Psoas muscle (tissue), 8 donors: ENCODE measurements at places on chromosomes 4 and X. TPM values are rescaled to one million over a fixed set of nuclear protein-coding genes. Genes with fewer than 3 reads are reported as not detected.
A peak's percentile ranks its signal among the peaks of the same experiment; 100 is the strongest.

Gene GABRE
- total RNA-seq, result 3.8 TPM

DNA sequence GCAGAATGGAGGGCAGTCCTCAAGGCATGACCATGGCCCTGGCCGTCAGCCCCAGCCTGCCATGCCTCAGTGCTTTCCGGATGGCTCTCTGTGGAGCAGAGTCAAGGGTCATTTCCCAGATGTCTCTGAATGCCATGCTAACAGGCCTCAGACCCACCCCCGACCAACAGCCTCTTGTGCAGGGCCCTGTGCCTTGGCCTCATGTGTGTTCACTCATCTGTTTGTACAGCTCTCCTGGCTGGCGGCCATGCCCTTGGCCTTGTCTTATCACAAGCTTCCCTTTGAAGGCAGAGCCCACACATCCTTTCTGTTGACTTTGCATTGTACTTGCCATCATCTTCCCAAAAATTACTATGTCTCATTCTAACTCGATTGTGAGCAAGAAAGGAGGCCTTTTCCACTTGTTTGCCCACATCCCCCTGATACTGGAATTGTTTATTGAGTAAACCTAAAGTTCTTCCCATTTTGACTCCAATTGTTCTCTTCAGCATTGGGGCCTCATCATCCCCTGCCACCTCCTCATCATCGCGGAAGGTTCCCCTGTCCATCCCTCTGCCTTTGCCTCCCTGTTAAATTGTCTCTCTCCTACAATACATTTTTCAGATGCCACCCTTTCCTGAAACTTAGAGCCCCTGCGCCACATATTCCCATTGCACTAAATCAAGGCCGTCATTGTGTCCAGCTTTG lies 6.3 kb downstream of the CA5B start:
- DNase-seq, result no peak
- no peaks in the 10 kb centered on the region for H3K4me1 ChIP-seq
- H3K36me3 ChIP-seq, result no peaks in the 10 kb centered on the region
- no peak overlapping the region for H3K4me3 ChIP-seq

DNA sequence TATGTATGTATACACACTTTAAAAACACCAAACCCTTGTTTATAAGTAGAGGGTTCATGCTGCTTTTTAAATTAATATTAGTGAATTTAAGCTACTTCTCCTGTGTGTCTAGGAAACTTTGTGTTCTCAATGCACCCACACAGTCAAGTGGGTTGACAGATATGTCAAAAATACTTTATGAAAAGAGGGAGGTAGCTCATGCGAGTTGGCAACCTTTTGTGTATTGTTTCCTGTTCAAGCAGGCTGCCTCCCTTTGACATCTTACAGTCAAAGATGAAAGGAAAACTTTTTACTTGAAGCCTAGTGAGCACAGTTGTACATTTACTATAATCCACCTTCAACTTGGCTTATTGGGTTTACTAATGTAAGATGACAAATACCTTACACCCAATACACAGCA lies 218.4 kb downstream of the KLHL13 start:
- H3K27ac ChIP-seq, result no peak overlapping the region
- no peak for DNase-seq
- no peaks in the 10 kb centered on the region for H3K36me3 ChIP-seq
- H3K27me3 ChIP-seq, result no peaks in the 10 kb centered on the region
- H3K4me1 ChIP-seq, result no peaks in the 10 kb centered on the region

DNA sequence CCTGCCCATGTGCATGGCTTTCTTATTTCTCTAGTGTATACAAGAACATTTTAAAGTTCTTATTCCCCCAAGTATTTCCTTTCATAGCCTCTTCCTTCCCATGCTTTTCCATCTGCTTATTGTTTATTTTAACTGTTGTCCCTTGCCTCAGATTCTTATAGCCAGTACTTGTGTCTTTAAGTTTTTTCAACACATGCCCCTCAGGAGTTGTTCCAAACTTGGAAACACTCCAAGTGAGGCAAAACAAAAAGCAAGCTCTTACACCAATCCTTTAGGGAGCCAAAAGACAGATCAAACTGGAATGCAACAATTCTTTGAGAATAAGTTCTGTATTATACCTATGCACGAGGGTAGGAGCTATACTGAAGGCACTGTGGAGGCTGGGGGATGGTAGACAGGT lies 222.0 kb upstream of the STK26 start:
- DNase-seq, result no peak
- peaks cover 3% of the 10 kb centered on the region for H3K4me1 ChIP-seq
- H3K27ac ChIP-seq, result no peak overlapping the region
- no peaks in the 10 kb centered on the region for H3K27me3 ChIP-seq
- H3K36me3 ChIP-seq, result no peaks in the 10 kb centered on the region

GRCh38 chr4:175770555-175770954 lies 41.5 kb downstream of the GPM6A start:
- H3K27me3 ChIP-seq, result no peaks in the 10 kb centered on the region
- DNase-seq, result no peak
- no peak overlapping the region for H3K27ac ChIP-seq
- no peaks in the 10 kb centered on the region for H3K4me1 ChIP-seq
- H3K4me3 ChIP-seq, result peak overlapping the region; percentile 53

DNA sequence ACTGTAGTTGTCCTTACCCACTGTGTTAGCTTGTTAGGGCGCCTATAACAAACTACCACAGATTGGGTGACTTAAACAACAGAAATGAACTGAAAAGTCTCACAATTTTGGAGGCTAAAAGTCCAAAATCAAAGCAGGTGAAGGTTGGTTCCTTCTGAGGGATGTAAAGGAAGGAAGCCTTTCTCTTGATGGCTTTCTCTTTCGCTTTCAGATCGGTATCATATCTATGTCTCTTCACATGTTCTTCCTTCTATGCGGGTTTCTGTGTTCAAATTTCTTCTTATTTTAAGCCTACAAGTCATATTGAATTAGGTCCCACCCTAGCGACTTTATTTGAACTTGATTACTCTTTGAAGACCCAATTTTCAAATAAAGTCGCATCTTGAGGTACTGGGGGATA lies 118.6 kb downstream of the CPXCR1 start:
- H3K4me1 ChIP-seq, result no peaks in the 10 kb centered on the region
- no peaks in the 10 kb centered on the region for H3K27me3 ChIP-seq
- no peak overlapping the region for H3K27ac ChIP-seq

DNA sequence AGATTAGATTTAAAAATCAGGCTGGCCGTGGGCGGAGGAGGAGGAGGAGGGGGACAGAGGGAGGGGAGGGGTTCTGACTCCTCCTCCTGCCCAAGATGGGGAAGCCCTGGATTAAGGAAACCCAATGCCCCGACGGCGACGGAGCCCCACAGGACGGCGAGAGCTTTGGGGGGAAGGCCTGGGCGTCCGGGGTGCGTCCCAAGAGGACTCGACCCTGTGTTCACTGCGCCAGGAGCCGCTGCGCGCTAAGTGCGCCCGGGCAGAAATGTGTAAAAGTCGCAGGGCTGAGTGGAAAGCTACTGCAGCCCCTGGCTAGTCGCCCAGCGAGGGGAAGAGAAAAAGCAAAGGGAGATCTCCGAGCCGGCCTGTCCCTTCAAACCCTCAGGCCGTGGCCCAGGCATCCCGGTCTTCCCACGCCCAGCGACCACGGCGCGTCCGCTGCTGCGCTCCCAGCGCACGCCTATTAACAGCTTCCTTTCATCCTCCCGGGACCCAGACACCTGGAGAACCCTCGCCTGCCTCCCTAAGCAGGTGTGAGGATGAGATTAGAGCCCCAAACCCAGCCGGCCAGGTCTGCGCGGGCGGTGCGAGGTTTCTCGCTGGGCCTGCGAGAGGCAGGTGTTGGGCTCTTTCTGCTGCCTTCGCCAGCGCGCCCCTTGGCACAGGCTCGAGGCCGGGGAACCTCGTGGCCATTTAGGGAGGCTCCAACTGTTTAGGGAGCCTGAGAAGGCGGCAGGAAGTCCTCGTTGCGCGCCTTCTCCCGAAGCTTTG lies 1.4 kb upstream of the RPS6KA3 start:
- no peaks in the 10 kb centered on the region for H3K27me3 ChIP-seq
- peaks cover 7% of the 10 kb centered on the region for H3K4me1 ChIP-seq
- H3K27ac ChIP-seq, result peak overlapping the region; percentile 89

GRCh38 chrX:113470166-113470565 lies 629.5 kb upstream of the AMOT start:
- no peak for DNase-seq
- no peak overlapping the region for H3K27ac ChIP-seq
- no peaks in the 10 kb centered on the region for H3K36me3 ChIP-seq
- no peak overlapping the region for H3K4me3 ChIP-seq

GRCh38 chrX:149527705-149528104 lies 13.1 kb upstream of the EOLA1 start:
- no peak for DNase-seq
- no peak overlapping the region for H3K27ac ChIP-seq
- no peaks in the 10 kb centered on the region for H3K27me3 ChIP-seq
- no peaks in the 10 kb centered on the region for H3K36me3 ChIP-seq
- H3K4me3 ChIP-seq, result no peak overlapping the region

Gene FGFR3
- total RNA-seq, result 0.17 TPM

DNA sequence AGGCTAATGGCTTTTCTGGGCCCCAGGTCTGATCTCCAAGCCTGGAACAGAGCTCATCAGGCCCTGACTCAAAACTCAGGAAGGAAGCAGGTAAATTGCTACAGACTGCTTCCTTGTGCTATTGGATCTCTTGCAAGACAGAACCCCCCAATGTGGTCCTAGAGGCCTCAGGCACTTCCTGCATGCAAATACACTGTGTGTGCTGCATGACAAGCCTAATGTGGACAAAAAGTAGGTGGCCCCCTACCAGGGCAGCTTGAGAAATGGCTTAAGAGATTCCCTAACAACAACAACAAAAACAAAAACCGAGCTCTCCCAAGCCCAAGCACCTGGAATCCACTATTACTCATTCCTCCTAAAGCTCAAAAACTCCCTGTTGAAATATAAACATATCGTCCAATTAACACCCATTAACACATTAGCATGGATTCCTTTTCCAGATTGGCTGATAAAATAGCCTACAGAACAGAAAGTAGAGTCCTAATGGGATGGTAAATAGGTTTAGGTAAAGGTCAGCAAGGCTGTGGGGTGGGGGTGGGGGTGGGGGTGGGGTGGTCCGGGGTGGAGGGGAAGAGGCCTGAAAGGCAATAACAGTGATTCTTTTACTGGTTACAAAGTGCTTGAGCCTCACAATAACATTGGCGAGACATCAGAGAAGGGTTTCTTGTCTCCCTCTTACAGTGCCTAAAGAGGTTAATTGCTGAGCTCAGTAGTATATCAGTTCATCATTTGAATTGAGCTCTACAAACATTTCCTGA lies 24.1 kb upstream of the FGF16 start:
- no peaks in the 10 kb centered on the region for H3K36me3 ChIP-seq
- H3K4me3 ChIP-seq, result no peak overlapping the region
- DNase-seq, result no peak
- H3K27me3 ChIP-seq, result no peaks in the 10 kb centered on the region

GRCh38 chr4:25856756-25857155 lies 6.0 kb downstream of the SEL1L3 start:
- H3K4me3 ChIP-seq, result no peak overlapping the region
- H3K27ac ChIP-seq, result no peak overlapping the region
- no peaks in the 10 kb centered on the region for H3K27me3 ChIP-seq
- no peaks in the 10 kb centered on the region for H3K36me3 ChIP-seq

DNA sequence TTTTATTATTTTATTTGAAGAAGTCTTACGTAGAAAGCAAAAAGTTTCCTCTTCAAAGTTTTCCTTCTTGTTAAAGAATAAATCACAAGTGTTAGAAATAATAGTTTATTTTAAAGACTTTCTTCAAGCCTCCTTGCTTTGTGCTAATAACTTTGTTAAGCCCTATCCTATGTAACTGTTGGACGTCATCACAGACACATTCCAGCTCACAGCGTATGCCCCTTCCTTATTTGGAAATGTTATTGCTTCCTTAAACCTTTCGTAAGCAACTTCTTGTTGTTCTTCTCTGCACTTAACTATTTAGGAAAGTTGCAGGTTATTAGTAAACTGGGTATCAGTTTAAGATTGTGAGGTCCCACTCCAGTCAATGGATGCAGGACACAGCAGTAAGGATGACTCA lies 7.6 kb upstream of the SRD5A3 start:
- H3K4me1 ChIP-seq, result no peaks in the 10 kb centered on the region
- no peaks in the 10 kb centered on the region for H3K36me3 ChIP-seq
- H3K4me3 ChIP-seq, result no peak overlapping the region
- no peak overlapping the region for H3K27ac ChIP-seq
- no peak for DNase-seq

Gene WDR17
- total RNA-seq, result 0.46 TPM

DNA sequence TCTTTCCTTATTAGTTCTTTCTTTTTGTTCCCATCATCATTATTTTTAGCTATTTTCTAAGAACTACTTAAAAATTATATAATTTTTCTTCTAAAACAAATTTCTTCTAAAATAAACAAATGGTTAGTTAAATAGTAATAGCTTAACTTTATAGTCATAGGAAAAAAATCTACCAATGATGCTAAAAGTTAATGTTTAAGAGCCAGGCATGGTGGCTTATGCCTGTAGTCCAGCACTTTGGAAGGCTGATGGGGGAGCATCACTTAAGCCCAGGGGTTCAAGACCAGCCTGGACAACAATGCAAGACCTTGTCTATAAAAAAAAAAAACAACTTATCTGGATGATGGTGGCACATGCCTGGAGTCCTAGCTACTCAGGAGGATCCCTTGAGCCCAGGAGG lies 127.1 kb upstream of the ANXA3 start:
- H3K27ac ChIP-seq, result no peak overlapping the region
- H3K4me1 ChIP-seq, result no peaks in the 10 kb centered on the region
- no peak for DNase-seq
- H3K4me3 ChIP-seq, result no peak overlapping the region
